ENCODE measurements at places on chromosomes 12 and 14. TPM values are rescaled to one million over a fixed set of nuclear protein-coding genes. Genes with fewer than 3 reads are reported as not detected.

GRCh38 chr14:51564986-51565604 lies 86.6 kb upstream of the FRMD6 start:
- no peak for DNase-seq

DNA sequence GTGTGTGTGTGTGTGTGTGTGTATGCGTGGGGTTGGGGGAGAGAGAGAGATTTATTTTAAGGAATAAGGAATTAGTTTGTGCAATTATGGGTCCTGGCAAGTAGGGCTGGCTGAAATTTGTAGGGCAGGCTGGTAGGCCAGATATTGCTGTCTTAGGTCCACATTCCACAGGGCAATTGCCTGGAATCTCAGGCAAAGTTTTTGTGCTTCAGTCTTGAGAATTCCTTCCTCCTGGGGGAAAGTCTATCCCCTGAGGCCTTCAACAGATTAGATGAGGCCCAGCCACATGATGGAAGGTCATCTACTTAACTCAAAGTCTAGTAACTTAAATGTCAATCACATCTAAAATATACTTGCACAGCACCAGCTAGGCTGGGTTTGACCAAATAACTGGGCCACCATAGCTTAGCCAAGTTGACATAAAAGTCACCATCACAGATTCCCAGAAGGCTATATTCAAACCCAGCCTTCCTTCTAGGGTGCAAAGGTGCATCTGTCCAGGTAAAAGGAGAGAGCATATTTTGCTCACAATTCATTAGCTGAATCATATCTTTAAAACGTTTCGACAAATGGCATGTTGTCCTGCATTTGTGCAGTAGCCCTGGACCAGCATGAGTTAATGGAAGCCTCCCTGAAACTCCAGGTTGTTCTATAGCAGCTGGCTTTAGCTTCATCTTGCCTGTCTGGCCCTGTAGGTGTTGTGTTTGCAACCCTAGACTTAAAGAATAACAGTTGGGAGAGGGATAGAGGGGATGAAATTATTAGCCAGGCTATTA lies 63.1 kb downstream of the C14orf132 start:
- DNase-seq: no peak

GRCh38 chr12:54442099-54442498 lies 23.0 kb upstream of the ITGA5 start:
- no peak for DNase-seq

DNA sequence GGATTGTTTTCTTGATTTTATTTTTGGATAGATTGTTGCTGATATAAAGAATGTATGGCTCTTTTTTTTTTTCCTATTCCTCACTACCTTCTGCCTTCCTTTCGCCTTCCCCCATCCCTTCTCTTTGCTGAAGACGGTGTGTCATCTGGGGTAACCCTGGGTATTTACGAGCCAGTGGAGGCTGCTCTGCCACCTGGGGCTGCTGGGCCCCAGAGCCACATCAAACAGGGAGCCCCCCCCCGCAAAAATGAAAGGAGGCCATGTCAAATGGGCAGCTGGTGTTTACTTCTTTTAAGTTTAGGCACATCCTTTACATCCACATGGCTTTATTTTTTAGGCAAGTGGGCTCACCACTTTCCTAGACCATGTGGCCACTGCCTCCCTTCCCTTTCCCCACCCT lies 25.4 kb downstream of the CHST11 start:
- DNase-seq: no peak

DNA sequence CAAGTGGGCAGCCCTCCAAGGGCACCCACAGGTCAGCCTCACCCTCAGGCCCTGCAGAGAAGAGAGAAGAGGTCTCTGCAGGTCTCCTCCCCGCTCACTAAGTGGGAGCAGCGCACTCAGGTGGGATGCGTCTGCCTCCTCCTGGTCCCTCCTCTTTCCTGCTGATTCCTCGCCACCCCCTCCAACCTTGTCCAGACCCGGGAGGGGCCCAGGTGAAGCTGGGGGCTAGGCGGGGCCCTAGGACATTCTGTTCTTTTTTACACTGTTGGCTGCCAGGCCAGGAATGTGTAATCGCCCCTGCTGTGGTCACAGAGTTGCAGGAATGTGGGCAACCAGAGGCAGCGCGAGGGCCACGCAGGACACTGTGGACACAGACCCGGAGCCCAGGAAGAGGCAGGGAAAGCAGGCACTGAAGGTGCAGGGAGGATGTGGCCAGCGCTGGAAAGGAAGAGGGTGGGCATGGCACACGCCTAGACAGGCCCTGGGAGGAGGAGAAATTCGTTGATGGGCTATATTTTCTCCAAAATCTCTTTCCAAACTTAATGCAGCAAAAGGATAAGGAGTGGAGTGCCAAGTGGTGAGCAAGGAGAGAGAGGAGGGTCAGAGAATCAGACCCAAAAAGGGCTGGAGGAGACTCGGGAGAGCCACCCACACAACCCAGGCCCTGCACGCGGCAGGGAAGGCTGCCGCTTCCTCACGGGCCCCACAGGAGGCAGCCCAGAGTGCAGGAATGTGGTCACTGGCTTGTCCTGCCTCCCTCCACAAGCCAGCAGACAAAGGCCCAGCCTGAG lies 911 bp upstream of the SCNN1A start:
- peak; percentile 28 for DNase-seq

- DNase-seq: no peak
Observed at GRCh38 chr14:101619484-101619883, 58.2 kb downstream of the DIO3 start.

GRCh38 chr14:56808383-56809269 lies 1.7 kb downstream of the OTX2 start:
- DNase-seq: no peak

DNA sequence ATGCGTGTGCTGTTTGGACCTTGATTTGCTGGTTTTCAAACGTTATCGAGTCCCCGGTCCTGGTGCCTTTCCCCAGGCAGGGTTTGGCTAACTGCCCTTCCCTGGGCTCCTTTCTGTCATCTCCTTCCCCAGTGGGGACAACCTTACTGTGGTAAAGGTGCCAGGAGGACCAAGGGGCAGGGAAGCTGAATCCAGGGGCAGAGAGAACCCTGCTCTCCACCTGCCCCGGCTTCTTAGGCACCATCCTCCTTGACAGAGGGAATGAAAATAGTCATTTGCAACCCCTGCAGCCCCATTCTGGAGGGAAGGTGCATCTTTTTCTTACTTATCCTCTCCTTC lies 5.0 kb downstream of the CEBPE start:
- DNase-seq: no peak

ASCL4 gene
- not detected for total RNA-seq

GRCh38 chr12:22477894-22478287 lies 66.5 kb downstream of the C2CD5 start:
- DNase-seq: no peak

ADIPOR2 gene
- total RNA-seq: 59.8 TPM

KRT80 gene
- not detected for total RNA-seq

GRCh38 chr14:23299211-23299957 lies 3.3 kb downstream of the PPP1R3E start:
- no peak for DNase-seq

DNA sequence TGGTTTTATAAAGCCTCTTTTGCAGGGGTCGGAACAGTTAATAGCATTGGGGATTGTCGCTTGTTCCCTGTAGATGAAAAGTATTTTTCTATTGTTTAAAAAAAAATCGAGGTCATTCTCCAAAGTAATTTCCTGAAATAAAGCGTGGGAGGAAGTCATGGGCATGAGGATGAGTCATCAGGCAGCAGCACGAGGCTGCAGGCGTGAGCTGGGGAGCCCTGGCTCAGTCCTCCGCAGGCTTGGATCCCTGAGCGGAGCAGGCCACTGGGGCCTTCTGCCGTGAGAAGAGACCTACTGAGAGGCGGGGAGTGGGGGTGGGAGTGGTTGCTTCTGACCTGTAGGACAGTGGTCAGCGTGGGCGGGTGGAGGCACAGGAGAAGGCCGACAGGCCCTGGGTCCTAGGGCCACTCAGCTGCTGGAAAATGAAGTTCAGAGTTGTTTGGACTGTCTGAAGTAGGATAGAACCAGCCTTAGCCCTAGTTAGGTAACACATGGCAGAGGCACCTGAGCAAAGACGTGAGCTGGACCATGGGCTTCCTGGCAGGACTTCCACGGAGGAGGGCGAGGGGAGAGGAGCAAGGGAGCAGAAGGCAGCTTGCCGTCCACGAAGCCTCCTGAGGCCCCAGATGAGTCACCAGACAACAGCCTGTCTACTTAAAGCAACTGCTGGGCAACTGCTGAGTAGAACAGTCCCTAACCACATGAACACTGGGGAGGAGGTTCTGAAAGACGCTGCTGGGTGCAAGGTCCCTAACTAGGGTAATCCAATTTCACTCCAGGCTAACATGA lies 21.1 kb upstream of the LGALS3 start:
- peak; percentile 24 for DNase-seq

GRCh38 chr12:6548966-6549683 lies 6.7 kb downstream of the IFFO1 start:
- no peak for DNase-seq

DNA sequence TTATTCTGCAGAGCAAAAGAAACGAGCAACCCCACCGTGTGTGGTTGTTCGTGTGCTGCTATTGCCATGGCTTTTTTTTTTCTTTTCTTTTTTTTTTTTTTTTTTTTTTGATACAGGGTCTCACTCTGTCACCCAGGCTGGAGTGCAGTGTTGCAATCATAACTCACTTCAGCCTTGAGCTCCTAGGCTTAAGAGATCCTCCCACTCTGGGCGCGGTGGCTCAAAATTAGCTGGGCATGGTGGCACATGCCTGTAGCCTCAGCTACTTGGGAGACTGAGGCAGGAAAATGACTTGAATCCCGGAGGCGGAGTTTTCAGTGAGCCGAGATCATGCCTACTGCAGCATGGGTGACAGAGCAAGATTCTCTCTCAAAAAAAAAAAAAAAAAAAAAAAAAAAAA lies 144.2 kb downstream of the ESR2 start:
- no peak for DNase-seq

GRCh38 chr12:98274430-98275130 lies 240.8 kb upstream of the TMPO start:
- no peak for DNase-seq

GRCh38 chr12:120361506-120362208 lies 7.3 kb downstream of the MSI1 start:
- DNase-seq: peak; percentile 60

DNA sequence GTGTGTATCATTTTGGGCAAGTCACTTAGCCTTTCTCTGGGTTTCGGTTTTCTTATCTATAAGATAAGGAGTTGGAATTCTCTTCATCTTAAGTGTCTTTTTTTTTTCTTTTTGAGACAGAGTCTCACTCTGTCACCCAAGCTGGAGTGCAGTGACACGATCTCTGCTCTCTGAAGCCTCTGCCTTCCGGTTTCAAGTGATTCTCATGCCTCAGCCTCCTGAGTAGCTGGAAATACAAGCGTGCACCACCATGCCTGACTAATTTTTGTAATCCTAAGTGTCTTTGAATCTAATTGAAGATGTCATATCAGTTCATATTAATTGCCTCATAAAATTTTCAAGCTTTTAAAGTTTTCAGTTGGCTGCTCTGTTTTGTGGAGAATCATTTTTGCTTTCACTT lies 4.0 kb downstream of the SRGAP1 start:
- DNase-seq: no peak

DNA sequence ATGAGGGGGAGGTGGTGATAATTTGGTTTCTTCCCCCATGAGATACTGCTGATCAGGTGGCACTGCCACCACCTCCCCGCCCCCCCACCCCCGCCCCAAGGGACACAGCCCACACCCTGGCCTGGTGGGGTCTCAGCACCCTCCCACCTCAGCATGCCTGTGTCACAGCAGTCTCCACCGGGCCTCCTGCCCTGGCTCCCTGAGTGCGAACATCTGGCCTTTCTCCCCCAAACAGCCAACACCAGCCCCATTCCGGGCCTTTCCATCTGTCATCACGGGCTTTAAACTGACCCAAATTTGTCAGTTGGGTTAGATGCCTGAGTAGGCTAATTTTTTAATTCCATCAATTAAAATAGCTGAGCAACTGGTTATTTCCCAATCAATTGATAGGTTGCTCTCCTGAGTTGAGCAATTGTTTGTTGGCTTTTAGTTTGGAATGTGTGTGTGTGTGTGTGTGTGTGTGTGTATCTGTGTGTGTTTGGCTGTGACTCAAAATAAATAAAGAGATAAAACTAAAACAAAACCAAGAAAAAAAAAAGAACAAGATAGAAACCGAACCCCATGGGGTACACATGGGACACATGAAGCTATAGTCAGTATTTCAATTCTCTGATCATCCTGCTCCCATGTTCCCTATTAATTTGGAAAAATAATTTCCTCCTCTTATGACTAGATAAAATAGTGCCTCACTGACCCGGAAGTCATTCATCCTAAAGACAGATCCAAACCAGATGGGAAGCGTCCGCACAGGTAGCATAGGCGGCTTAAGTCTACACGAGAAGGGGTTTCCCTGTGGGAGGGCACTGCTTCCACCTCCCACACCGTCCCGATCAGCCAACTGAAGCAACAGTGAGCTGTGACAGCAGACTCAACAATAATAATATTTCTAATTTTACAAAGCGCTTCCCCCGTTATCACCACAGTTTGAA lies 7.4 kb downstream of the SERPINA12 start:
- no peak for DNase-seq

GRCh38 chr14:68654471-68654941 lies 138.4 kb downstream of the ZFP36L1 start:
- no peak for DNase-seq

DNA sequence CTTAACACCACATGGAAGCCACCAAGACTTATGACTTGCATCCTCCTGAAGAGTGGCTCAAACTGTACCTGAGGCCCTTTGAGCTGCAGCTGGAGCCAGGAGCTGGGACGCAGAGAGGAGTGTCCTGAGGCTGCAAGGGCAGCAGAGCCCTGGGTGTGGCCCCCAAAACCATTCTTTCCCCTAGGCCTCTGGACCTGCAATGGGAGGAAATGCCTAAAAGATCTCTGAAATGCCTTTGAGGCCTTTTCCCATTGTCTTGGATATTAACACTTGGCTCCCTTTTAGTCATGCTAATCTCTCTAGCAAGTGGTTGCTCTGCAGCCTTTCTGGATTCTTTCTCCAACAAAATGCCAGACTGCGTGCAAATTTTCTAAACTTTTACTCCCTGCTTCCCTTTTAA lies 156.1 kb downstream of the SLC38A4 start:
- DNase-seq: no peak

- DNase-seq: no peak
Observed at GRCh38 chr14:88563845-88564244, 1.0 kb downstream of the ZC3H14 start.

DIO2 gene
- not detected for total RNA-seq

DNA sequence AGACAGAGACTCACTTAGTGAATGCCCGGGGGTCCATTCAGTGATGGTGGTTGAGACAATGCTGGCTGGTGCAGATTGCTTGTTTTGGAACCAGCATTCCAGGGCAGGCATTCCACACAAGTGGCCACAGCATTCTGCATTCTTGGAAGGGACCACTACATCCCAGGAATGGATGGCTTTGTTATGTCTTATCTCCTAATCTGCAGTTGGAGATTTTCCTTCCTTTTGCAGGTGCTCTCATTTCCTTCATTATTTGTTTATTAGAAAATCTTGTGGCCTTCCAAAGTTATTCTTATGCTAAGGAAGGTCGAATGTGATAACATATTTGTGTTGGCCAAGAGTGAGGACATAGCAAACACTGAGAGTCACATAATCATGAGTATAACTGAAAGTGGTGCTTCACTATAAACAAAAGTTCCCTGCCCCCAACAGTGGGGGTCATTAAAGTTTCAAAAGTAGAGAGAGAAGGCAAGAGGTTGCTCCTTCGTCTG lies 66.0 kb downstream of the BMP4 start:
- DNase-seq: no peak
